Lower leg skin (tissue), 4 donors: ENCODE measurements at places on chromosomes 12 and 14. TPM values are rescaled to one million over a fixed set of nuclear protein-coding genes. Genes with fewer than 3 reads are reported as not detected.

Gene PRDM4
- 37.3 TPM for total RNA-seq

Gene HOXC5
- total RNA-seq: 2.2 TPM

- DNase-seq: no peak
Observed at GRCh38 chr14:106585692-106586091, 1059.3 kb downstream of the TMEM121 start.

Gene PAPLN
- total RNA-seq: 22.2 TPM

Gene CISTR
- total RNA-seq: not detected

DNA sequence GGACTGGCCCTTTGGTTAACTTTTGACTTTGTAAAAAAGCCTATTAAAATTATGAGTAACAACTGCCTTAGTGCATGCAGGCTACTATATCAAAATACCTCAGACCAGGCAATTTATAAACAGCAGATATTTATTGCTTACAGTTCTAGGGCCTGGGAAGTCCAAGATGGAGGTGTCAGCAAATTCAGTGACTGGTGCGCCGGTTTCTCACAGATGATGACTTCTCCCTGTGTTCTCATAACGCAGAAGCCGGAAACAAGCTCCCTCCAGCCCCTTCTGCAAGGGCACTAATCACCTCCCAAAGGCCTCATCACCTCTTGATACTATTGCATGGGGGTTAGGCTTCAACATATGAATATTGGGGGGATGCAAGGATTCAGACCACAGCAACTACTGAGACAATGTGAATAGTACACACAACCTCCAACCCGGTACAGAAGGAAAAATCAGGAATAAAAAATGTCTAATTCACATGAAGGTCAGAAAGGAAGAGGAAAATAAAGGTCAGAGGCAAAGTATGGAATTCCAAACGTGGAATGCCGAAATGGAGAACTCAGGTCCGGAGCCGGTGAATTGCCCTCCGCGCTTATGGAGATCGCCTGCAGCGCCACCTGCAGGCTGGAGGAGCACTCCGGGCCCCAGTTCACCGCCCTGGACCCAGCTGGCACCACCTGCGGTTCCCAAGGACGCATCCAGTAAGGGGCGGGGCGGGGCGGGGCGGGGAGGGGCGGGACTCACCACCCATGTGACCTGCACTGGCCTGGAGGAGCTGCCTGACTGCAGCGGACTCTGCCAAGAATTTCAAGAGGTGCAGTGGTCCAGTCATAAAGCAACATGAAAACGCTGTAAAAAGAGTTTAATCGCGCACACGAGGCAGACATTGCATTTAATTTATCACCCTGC lies 203.4 kb downstream of the KIF26A start:
- DNase-seq: peak; percentile 79

- DNase-seq: no peak
Observed at GRCh38 chr12:79033788-79034187, 169.2 kb downstream of the SYT1 start.

Gene SRRM4
- not detected for total RNA-seq

Gene HNRNPC
- 391 TPM for total RNA-seq

- peak; percentile 37 for DNase-seq
Observed at GRCh38 chr12:4148418-4149056, 125.0 kb upstream of the CCND2 start.

- no peak for DNase-seq
Observed at GRCh38 chr14:53109105-53110041, 43.8 kb downstream of the DDHD1 start.

DNA sequence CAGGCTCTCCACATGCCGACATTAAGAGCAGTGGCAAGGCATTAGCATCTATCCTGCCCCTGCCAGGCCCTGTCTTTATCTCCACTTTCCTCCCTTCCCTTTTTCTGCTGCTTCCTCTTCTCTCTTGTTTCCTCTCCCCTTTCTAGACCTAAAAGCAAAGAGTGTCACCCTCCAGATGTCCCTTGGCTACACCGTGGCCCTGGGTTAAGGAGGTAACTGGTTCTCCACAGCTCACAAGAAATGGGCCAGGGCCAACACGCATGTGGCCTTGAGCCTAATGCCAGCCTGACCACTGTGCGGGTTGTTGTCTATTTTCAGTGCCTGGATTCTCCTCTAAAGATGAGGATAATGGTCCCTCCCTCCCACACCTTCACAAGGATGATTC lies 41.7 kb upstream of the DDX11 start:
- no peak for DNase-seq

Gene INSM2
- not detected for total RNA-seq

DNA sequence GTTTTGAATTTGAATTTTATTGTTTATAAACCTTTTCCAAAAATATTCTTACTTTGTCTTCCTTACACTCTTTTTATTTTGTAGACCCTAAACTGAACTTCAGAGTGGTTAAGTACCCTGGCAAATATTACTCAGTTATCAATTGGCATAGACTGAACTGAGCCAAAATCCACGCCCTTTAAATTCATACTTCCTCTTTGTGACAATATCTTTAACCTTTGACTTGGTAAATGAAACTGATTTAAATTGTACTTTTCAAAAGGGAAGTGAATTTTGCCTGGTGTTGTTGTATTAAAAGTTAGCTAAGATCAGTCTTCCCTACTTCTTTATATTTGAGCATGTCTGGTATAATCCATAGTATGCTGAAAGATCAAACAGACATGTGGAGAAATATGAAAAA lies 184.3 kb upstream of the USP15 start:
- DNase-seq: no peak

Gene CCDC184
- 0.22 TPM for total RNA-seq

DNA sequence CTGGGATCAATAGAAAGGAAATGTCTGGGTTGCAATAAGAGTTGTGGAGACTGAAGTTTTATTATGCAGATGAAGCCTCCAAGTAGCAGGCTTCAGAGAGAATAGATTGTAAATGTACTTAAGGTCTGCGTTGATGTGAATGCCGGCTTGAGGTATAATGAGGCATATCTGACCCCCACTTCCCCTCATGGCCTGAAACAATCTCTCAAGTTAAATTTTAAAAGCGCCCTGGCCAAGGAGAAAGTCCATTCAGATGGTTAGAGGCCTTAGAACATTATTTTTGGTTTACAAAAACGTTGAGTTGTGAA lies 28.3 kb upstream of the HIGD1C start:
- no peak for DNase-seq

- DNase-seq: no peak
Observed at GRCh38 chr12:124520907-124521306, 46.5 kb downstream of the NCOR2 start.

Gene CEP290
- 3.0 TPM for total RNA-seq

Gene MYBPC1
- 4.3 TPM for total RNA-seq

Gene TAS2R9
- not detected for total RNA-seq

DNA sequence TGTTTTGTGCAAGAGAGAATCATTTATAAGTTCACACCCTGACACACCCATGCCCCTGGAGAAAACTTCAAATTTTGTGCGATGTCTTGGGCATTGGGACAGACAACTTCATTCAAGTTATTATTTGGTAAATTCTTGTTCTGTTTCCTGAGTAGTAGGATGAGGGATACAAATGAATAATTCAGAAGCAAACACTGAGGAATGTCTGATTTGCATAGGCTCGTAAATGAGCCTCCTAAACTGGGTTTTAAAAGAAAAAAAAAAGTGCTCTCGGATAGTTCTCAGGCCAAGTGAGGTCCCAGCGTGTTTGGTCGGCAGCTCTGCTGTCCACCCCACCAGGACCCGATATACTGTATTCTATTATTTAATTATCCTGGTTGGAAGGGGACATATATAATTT lies 134.7 kb upstream of the CPM start:
- DNase-seq: no peak

Gene C1QL4
- total RNA-seq: 0.62 TPM

Gene CD27
- total RNA-seq: 0.89 TPM

DNA sequence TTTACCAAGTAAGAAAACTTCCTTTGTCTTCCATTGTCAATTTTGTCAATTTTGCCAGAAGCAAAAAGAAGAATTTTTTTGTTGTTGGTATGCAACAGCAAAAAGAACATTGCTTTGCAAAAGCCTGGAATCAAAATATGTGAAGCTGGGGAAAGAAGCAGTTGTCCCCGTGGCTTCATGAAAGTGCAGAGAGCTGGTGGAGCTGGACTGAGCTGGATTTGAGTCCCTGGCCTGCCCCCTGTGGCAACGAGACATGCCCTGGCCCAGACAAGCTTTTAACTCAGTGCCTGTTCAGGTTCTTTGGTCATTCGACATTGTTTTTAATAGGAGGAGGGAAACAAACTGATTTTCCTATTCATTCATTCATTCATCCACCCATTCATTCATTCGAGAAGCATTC lies 70.3 kb downstream of the SLC15A4 start:
- DNase-seq: peak; percentile 71

DNA sequence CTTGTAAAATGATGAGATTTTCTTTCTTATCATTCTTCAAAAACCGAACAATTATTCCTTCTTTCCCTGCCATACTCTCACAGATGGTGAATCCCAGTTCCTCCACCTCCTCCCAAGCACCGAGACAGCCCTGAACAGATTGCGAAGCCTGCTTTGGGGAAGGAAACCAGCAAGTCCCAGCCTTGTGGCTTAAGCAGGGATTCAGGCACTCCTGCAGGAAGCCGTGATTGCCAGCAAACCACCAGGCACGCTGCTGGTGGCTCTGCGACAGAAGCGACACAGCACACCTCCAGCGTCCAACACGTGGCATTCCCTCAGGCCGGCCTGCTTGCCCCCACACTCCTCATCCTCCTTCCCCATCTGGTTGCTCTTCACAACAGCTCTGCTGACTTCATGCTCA lies 237.7 kb downstream of the GXYLT1 start:
- no peak for DNase-seq

Gene CLEC6A
- total RNA-seq: not detected

Gene BHLHE41
- total RNA-seq: 14.5 TPM

DNA sequence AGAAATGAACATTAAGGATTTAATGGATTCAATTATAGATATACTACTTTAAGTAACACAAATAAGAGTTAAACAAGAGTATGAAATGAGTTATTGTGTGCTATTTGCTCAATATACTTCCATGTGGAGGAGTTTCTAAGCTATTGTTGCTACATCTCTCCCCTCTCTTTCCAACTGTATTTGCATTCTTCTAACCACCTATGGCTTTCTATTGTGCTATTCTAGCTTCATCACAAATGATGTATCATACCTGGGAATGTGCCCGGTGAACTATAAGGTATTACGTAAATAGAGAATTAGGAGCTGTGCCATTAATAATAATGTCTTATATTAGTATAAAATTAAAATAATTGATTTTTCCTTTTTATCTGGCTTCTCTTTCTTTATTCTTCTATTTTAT lies 87.1 kb upstream of the PLEKHG7 start:
- no peak for DNase-seq

- no peak for DNase-seq
Observed at GRCh38 chr14:44782775-44783238, 178.9 kb downstream of the KLHL28 start.

- DNase-seq: no peak
Observed at GRCh38 chr12:89098441-89099112, 253.7 kb downstream of the DUSP6 start.

GRCh38 chr14:34003691-34004090 lies 52.8 kb upstream of the EGLN3 start:
- no peak for DNase-seq

DNA sequence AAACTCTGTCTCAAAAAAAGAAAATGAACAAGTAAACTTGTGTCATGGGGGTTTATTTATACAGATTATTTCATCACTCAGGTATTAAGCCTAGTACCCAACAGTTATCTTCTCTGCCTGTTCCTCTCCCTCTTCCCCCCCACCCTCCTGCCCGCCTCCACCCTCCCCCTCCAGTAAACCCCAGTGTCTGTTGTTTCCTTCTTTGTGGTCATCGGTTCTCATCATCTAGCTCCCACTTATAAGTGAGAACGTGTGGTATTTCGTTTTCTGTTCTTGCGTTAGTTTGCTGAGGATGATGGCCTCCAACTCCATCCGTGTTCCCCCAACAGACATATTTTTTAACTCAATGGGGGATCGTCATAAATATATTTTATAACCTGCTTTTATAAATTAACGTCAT lies 12.3 kb downstream of the IL31 start:
- DNase-seq: no peak

GRCh38 chr12:16474801-16475200 lies 127.4 kb downstream of the MGST1 start:
- no peak for DNase-seq

GRCh38 chr12:92537290-92537960 lies 165.4 kb upstream of the PLEKHG7 start:
- no peak for DNase-seq

DNA sequence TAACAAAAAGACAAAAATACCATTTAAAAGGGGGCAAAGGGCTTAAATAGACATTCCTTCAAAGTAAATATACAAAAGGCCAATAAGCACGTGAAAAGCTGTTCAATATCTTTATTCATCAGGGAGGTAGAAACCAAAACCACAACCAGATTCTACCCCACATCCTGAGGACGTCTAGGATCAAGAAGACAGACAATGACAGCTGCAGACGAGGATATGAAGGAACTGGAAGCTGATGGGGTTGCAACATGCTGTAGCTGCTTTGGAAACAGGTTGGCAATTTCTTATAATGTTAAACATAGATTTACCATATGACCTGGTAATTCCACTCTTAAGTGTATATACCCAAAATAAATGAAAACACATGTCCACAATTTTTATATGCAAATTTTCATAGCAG lies 85.1 kb upstream of the C14orf180 start:
- no peak for DNase-seq

Gene LTBP2
- 13.7 TPM for total RNA-seq

Gene A2ML1
- total RNA-seq: 124 TPM

DNA sequence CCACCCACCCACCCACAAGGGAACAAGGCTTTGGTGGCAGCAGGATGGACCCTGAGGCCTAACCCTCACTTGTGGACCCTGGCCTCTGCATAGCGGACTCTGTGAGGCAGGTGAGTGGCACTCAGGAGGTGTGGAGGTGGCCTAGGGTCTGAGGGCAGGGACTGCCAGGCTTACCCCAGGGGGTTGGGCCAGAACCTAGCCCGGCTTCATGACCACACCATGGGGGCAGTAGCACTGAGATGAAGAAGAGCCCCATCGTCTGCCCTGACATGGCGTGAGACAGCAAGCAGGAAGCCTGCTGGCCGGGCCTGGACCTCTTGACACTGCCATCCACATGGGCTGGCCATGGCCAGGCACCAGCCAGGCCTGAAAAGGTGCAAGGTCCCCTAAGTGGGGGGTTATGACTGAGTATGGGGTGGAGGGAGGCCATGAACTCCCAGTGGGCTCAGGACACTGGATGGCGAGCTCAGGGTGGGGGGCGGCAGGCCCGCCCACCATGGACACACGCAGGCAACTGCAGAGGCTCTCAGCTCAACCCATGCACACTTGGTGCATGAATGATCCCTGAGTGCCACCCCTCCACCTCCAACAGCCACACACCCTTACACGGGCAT lies 29.3 kb downstream of the JAG2 start:
- DNase-seq: no peak

DNA sequence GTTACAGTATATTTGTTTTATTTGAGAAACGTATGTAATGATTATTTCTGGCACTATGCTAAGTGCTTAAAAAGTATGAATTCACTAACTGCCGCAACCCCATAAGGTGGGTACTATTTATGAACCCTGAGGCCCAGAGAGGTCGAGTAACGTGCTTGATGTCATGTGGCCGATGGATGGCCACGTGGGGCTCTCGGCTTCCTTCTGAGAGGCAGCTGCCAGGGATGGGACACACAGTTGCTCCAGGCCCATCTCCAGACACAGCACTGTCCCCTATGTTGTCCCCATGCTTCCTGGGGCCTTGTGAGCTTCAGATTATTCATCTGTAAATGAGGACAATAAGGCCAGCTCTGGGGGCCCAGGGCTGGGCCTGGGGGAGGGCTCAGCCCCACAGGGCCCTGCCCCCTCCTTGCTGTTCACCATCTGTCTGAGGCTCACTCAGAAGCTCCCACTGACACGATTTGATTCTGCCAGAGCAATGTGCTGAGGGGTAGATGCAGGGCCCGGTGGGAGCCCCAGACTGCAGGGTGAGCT lies 115.0 kb downstream of the CALM1 start:
- DNase-seq: no peak

GRCh38 chr12:76627346-76628135 lies 68.0 kb upstream of the OSBPL8 start:
- no peak for DNase-seq

Gene HOXC12
- 6.2 TPM for total RNA-seq
